ENCODE measurements at places on chromosomes 5 and 9.

DNA sequence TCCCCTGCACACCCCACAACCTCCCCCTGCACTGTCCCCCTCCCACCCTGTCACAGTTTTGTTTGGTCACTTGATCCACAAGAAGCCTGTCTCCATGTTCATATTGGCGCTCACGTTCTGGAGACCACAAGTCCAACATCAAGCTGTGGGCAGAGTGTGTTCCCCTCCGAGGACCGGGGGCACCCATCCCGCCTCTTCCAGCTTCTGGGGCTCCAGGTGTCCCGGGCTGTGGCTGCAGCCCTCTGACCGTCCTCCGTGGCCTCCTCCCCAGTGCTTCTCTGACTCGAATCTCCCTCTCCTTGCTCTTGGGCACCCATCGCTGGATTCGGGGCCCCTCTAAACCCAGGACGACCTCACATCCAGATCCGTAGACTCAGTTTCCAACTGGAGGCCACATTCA lies 49.2 kb downstream of the PLEKHG4B start:
- no peak for DNase-seq

GRCh38 chr5:152403046-152403445 lies 2.0 kb downstream of the NMUR2 start:
- no peak for DNase-seq

- DNase-seq: peak; percentile 48
Observed at GRCh38 chr9:125755340-125755739, 8.2 kb downstream of the PBX3 start.

DNA sequence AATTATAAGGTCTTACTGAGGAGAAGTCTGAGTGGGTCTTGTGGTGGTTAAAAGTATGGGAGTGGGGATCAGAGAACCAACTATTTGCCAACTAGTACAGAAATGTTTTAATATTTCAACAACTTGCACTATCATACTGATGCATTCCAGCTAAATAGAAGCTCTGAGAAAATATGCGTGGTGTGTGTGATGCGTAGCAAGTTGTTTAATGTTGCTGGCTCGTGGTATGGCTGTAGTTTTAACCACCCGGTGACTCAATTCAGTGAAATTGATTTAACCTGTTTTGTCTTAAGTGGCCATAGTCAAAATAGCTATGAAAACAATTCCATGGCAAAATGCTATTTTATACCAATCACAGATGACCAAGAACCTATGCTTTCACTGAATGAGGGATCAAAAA lies 176.5 kb upstream of the SLC24A2 start:
- no peak for DNase-seq

- no peak for DNase-seq
Observed at GRCh38 chr5:151406322-151406947, 41.0 kb upstream of the SLC36A1 start.

DNA sequence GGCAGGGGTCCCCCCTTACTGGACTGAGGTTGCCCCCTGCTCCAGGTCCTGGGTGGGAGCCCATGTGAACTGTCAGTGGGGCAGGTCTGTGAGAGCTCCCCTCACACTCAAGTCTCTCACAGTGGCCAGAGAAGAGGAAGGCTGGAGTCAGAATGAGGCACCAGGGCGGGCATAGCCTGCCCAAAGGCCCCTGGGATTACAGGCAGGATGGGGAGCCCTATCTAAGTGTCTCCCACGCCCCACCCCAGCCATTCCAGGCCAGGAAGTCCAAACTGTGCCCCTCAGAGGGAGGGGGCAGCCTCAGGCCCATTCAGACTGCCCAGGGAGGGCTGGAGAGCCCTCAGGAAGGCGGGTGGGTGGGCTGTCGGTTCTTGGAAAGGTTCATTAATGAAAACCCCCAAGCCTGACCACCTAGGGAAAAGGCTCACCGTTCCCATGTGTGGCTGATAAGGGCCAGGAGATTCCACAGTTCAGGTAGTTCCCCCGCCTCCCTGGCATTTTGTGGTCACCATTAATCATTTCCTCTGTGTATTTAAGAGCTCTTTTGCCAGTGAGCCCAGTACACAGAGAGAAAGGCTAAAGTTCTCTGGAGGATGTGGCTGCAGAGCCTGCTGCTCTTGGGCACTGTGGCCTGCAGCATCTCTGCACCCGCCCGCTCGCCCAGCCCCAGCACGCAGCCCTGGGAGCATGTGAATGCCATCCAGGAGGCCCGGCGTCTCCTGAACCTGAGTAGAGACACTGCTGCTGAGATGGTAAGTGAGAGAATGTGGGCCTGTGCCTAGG lies at the start of gene CSF2:
TSS of gene CSF2 (plus strand) at position 559 of the 783 bp plus-strand sequence. CDS start at position 594, 35 bp downstream.
- no peak for DNase-seq

- DNase-seq: no peak
Observed at GRCh38 chr5:116063950-116064349, 20.9 kb upstream of the COMMD10 start.

- no peak for DNase-seq
Observed at GRCh38 chr5:10337986-10338385, 15.5 kb upstream of the MARCHF6 start.

GRCh38 chr5:125408448-125409233 lies 662.2 kb upstream of the ZNF608 start:
- no peak for DNase-seq

- DNase-seq: no peak
Observed at GRCh38 chr5:104541141-104541785, 978.7 kb upstream of the NUDT12 start.

Measured in NCI-H526 (cell line).